ENCODE measurements at places on chromosomes 13 and 19.

- DNase-seq, result no peak
Measured at GRCh38 chr19:51347209-51347928, 5.4 kb upstream of the VSIG10L start.

GRCh38 chr13:82305588-82305987 lies 1576.7 kb downstream of the SLITRK1 start:
- DNase-seq, result no peak

DNA sequence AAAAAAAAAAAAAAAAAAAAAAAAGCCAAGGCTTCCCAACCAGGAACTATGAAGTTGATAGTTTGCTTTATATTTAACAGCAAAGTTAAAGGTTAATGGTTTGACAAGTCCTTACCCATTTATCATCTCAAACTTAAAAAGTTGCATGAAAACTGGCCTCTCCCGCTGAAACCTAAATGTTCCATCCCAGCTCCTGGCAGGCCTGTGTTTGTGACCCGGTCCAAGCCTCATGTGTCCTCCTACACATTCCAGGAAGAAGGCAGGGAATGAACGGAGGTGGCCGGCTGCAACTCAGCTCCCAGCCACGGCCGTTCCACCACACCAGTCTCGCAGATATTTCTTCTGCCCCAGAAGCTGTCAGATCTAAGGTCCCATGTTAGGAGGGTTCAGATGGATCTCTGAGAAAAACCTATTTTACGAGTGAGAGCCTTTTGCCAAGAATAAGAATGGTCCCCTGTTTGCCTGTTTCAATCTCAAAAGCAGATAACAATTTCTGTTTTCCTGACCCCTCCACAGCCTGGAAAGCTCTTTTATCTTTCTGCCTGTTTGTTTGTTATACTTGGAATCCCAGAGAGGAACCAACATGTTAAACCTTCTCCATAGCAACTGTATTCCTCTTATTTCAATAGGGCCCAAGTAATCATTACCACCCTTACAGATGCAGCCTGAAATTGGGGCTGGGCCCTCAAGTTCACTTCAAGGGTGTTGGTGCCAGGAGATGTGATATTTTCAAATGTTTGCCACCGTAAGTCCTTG lies 56.5 kb downstream of the KCTD12 start:
- no peak for DNase-seq

GRCh38 chr13:70856711-70857110 lies 748.5 kb upstream of the KLHL1 start:
- DNase-seq, result no peak

- DNase-seq, result no peak
Measured at GRCh38 chr19:48629297-48629598, 7.9 kb downstream of the DBP start.

DNA sequence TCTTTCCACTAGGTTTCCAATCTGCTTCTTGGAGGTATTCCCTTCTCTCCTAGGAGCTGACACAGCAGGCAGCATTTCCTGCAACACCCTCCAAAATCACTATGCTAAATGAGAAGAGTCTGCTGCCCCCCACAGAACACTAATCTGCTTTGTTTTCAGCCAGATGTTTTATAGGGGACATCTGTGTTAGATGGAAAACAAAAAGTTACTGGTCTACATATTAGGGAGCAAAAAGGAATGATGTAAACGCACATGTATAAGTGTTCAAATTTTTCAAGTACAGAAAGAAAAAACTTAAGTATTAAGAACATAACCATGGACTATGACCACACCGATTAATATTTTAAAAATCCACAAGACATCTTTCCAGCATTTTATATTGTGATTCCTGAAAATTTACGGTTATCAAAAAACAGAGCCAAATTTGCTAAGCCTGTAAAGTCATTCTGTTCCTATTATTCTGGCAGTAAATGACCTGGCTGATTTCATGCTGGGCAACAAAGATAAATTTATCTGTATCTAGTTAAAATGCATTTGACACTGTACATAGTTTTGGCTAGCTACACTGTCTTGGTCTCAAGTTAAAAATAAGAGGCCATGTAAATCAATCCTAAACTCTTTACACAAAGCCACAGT lies 63.3 kb downstream of the DCLK1 start:
- DNase-seq, result no peak

DNA sequence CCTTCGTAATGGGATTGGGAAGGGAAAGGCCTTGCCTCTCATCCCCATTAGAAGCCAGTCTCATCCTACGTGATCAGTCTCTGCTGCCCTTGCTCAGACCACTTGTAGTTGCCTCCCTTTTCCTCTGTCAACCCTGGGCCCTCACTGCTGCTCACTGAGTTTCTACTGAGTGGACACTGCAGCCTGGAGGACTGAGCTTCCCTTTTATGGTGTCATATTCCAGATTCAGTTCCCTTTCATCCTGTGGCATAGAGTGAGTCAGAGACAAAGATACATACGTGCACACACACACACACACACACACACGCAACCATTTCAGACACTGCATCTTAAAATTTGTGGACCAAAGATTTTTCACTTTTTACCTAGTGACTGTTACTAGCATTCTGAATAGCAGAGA lies 56.6 kb downstream of the COG3 start:
- DNase-seq, result no peak

DNA sequence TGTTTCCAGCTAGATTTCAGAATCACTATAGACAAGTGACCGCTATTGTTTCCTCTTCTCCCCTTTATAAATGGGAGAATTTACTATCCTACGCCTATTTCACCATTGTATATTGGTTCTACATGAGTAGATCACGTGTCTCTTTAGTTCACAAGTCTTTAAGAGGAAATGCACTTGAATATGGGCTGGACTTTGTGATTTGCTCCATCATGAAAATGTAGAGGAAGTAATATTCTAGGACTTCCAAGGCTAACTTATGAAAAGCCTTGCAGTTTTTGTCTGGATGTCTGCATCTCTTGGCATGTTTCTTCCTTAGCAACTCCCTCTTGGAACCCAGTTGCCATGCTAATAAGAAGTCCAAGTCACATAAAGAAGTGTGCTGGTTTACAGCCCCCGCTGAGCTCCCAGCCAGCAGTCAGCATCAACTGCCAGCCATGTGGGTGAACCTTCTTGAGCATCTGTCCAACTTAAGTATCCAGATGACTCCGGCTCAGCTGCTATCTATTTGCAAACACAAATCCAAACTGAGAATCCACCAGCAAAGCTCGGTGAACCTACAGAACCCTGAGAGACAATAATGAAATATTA lies 4.8 kb upstream of the FBXL3 start:
- no peak for DNase-seq

DNA sequence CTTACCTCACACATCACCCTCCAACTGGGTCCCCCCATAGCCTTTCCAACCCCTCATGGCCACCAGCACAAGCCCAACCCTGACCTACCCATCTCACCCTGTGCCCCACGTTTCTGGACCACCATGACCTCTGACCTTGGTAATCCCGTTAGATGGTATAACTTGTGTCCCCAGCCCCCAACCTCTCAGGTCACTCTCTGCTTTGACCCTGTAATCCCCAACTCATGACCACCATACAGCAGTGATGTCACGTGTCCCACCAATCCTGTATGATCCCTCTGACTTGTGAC lies 8.5 kb downstream of the KLC3 start:
- DNase-seq, result no peak

- no peak for DNase-seq
Measured at GRCh38 chr13:90447034-90447733, 900.3 kb upstream of the MIR17HG start.

GRCh38 chr13:43758834-43759233 lies 27.9 kb downstream of the ENOX1 start:
- DNase-seq, result no peak

All from NCI-H1694 (cell line).